HCT116 (cell line): ENCODE measurements at places on chromosomes 3 and 15.

- no peak for DNase-seq
Observed at GRCh38 chr3:150308037-150308319, 100.1 kb upstream of the TSC22D2 start.

DNA sequence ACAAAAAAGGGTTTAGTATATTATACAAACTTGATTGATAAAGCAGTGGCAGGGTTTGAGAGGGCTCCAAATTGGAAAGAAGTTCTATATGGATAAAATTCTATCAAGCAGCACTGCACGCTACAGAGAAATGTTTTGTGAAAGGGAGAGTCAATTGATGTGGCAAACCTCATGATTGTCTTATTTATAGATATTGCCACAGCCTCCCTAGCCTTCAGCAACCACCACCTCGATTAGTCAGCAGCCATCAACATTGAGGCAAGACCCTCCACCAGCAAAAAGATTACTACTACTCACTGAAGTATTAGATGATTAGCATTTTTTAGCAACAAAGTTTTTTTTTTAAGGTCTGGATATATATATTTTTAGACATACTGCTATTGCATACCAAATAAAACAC lies 296.7 kb downstream of the CHST2 start:
- DNase-seq, result no peak

- DNase-seq, result no peak
Observed at GRCh38 chr15:84599906-84600305, 903 bp upstream of the ZSCAN2 start.

- no peak for DNase-seq
Observed at GRCh38 chr15:55784286-55784685, 41.3 kb upstream of the PRTG start.

GRCh38 chr3:36493051-36493450 lies 112.7 kb downstream of the STAC start:
- no peak for DNase-seq

DNA sequence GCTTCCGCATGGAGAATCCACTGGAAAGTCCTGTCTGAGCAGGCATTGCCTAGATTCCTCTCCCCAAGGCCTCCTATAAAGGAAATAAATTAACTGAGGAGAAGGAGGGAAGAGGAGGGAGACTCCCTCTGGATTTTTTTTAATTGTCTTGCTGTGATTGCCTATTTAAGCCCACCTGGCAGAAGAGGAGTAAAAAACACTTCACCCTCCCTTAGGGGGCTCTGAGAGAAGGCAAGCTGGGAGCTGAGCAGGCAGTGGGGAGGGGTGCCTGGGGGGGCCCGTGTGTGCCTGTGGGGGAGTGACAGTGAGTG lies 109.9 kb downstream of the OXNAD1 start:
- no peak for DNase-seq

DNA sequence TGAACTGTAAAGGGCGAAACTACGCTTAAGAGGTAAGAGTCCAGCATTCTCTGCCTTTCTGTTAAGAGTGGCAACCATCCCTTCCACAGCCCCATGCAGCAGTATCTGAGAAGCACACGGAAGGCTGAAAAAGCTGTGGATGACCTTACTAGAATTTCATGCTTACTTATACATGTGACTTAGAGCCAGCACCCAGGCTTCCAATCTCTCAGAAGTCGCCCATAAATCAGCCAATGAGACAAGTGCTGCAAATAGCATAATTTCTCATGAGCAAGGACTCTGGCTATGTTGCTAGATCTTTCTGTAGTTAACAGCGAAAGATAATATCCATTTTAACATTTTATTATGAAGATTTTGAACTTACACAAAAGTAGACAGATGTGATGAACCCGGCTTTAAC lies 65.3 kb downstream of the IGF2BP2 start:
- no peak for DNase-seq

DNA sequence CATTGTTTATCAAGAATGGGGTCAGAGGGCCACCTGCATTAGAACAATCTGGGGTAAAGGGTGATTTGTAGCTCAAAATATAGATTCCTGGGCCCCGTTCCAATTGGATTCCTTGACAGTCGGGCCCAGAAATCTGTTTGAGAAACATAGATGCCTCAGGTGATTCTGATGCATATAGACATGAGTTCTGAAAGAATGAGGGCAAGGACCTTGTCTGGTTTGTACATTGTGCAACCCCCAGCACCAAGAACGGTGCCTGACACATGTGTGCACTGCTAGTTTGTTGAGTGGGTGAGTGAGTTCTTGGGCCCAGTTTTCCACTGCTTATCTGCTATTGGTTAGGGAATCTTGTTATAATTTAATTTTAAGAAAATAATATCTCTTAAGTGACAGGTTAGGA lies 16.6 kb downstream of the CRYBG3 start:
- DNase-seq, result no peak

- DNase-seq, result peak; percentile 45
Observed at GRCh38 chr15:92899601-92899947, 550 bp upstream of the CHD2 start.
